ENCODE measurements at places on chromosomes 11 and 22.

- no peak for DNase-seq
Measured at GRCh38 chr22:32407312-32407711, 4.7 kb downstream of the RTCB start.

DNA sequence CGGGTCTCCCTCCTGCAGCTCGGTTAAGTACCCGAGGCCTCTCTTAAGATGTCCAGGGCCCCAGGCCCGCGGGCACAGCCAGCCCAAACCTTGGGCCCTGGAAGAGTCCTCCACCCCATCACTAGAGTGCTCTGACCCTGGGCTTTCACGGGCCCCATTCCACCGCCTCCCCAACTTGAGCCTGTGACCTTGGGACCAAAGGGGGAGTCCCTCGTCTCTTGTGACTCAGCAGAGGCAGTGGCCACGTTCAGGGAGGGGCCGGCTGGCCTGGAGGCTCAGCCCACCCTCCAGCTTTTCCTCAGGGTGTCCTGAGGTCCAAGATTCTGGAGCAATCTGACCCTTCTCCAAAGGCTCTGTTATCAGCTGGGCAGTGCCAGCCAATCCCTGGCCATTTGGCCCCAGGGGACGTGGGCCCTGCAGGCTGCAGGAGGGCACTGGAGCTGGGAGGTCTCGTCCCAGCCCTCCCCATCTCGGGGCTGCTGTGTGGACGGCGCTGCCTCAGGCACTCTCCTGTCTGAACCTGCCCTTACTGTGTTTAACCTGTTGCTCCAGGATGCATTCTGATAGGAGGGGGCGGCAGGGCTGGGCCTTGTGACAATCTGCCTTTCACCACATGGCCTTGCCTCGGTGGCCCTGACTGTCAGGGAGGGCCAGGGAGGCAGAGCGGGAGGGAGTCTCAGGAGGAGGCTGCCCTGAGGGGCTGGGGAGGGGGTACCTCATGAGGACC, 25.0 kb downstream of the FADS3 start:
- DNase-seq: no peak

DNA sequence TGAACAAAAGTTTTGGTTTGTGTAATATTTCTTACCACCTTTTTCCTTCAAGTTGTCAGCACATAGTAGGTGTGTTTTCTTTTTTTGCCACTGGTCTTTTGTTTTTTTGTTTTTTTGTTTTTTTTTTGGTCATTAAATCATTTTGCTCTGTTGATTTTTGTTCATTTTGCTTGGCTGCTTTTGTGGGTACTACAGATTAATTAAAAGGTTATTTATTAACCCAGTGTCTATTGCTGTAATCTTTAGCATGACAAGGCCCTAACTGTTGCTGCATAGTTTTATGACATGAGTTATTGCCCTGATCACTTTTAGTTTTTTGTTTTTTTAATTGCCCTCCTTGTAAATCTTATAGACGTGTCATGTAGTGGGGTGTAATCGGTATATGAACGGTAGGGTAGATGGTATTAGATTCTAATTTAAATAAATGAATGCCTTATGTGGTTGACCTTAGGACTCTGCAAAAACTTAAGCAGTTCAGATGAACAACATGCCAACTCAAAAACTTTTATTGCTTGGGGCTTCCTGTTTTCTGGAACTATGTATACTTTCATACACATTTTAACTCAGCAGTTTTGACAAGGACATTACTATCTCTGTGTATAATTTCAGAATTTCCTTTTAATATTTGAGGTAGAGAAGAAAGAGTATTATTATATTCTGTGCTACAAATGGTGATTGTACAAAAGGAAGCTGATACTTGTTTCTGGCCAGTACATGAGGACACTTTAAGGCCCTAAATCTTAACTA, 7.9 kb downstream of the EWSR1 start:
- DNase-seq: no peak

GRCh38 chr11:2002807-2003206, 5.2 kb upstream of the H19 start:
- no peak for DNase-seq

GRCh38 chr22:27238935-27239510, 562.5 kb downstream of the MN1 start:
- no peak for DNase-seq

DNA sequence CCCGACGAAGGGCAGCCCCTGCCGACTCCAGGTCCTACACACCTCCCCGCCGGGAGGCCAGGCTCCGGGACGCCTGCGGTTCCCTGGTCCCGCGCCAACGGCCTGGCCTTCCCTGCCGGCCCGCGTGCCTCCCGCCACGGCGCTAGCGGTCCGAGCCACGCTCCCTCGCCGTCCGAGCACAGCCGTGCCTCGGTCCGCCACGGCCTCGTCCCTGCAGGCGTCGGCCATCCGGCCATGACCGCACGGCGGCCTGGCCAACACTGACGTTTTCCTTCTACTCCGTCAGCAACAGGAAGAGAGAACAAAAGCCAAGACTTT, 532 bp downstream of the EIF4G2 start:
- no peak for DNase-seq

GRCh38 chr22:33572086-33572485, 348.2 kb downstream of the LARGE1 start:
- no peak for DNase-seq
